A549 treated with RU486 at 1 μM for 4 hours (cell line): ENCODE measurements at places on chromosomes 5 and 9. TPM values are rescaled to one million over a fixed set of nuclear protein-coding genes. Genes with fewer than 3 reads are reported as not detected.

The CWC27 gene
- 12.7 to 19.0 TPM (median 15.6 TPM) in 5 replicates for total RNA-seq

The FPGS gene
- total RNA-seq = 45.7 to 54.1 TPM (median 47.8 TPM) in 5 replicates

The SPOCK1 gene
- total RNA-seq = 13.0 to 21.8 TPM (median 16.0 TPM) in 5 replicates

The FOXD4L6 gene
- total RNA-seq = 0.11 TPM in 1 of 5 replicates, not detected in the others

The BRD8 gene
- total RNA-seq = 47.6 to 55.3 TPM (median 49.0 TPM) in 5 replicates

The PCDHB10 gene
- total RNA-seq = 0.06 TPM in 2 of 5 replicates, not detected in the others

The HDHD3 gene
- total RNA-seq = 19.4 to 26.8 TPM (median 24.6 TPM) in 5 replicates

The SH3RF2 gene
- 2.9 to 3.8 TPM (median 3.2 TPM) in 5 replicates for total RNA-seq

The C8G gene
- 0.24 to 2.2 TPM (median 0.66 TPM) in 5 replicates for total RNA-seq

The ARSI gene
- total RNA-seq = 31.9 to 48.3 TPM (median 37.1 TPM) in 5 replicates

The ADCY2 gene
- total RNA-seq = not detected in 5 replicates

The FABP6 gene
- total RNA-seq = 0.87 to 1.6 TPM (median 1.5 TPM) in 5 replicates

The EGFL7 gene
- 34.7 to 61.3 TPM (median 53.8 TPM) in 5 replicates for total RNA-seq

The PCDHA1 gene
- total RNA-seq = 0.15 to 0.34 TPM (median 0.21 TPM) in 4 of 5 replicates, not detected in the other

The ZNF618 gene
- 6.7 to 11.2 TPM (median 9.6 TPM) in 5 replicates for total RNA-seq

The SHISAL2B gene
- total RNA-seq = not detected in 5 replicates

The NPM1 gene
- 3,249 to 4,772 TPM (median 3,645 TPM) in 5 replicates for total RNA-seq

The HTR1A gene
- not detected in 5 replicates for total RNA-seq

The PCDHGA8 gene
- 0.03 TPM in 1 of 5 replicates, not detected in the others for total RNA-seq

The CDC14B gene
- total RNA-seq = 6.8 to 11.6 TPM (median 11.4 TPM) in 5 replicates

The EQTN gene
- not detected in 5 replicates for total RNA-seq

The FOXD4 gene
- 0.31 to 0.56 TPM (median 0.38 TPM) in 5 replicates for total RNA-seq

The ACTBL2 gene
- 0.06 to 0.07 TPM in 2 of 5 replicates, not detected in the others for total RNA-seq

The ASPN gene
- not detected in 5 replicates for total RNA-seq

The MEF2C gene
- 0.01 to 0.07 TPM (median 0.02 TPM) in 3 of 5 replicates, not detected in the others for total RNA-seq

The IFNK gene
- total RNA-seq = not detected in 5 replicates

The EIF4E1B gene
- not detected in 5 replicates for total RNA-seq

The RNF183 gene
- total RNA-seq = 0.09 to 0.15 TPM in 2 of 5 replicates, not detected in the others

The CD72 gene
- 0.25 to 0.30 TPM (median 0.30 TPM) in 3 of 5 replicates, not detected in the others for total RNA-seq

The MEIKIN gene
- not detected in 5 replicates for total RNA-seq

The FUT7 gene
- total RNA-seq = 0.07 to 0.09 TPM (median 0.08 TPM) in 3 of 5 replicates, not detected in the others

The EIF4EBP3 gene
- total RNA-seq = 0.54 to 4.1 TPM (median 2.0 TPM) in 5 replicates

The CCDC192 gene
- not detected in 5 replicates for total RNA-seq

The KCNV2 gene
- not detected in 5 replicates for total RNA-seq

The GRIN1 gene
- 0.26 to 0.78 TPM (median 0.52 TPM) in 5 replicates for total RNA-seq

The SLC34A3 gene
- total RNA-seq = 0.07 to 0.08 TPM (median 0.07 TPM) in 3 of 5 replicates, not detected in the others
